Natural killer cell treated with Interleukin-12 subunit alpha and Interleukin-12 subunit beta and Interleukin-15 and Interleukin-18, amount 100 ng/mL, for 72 hours (primary cell): ENCODE measurements at places on chromosomes 1 and 21.

- no peak for DNase-seq
- H3K4me3 ChIP-seq, result no peak overlapping the region
- no peaks in the 10 kb centered on the region for H3K4me1 ChIP-seq
- no peak overlapping the region for H3K27ac ChIP-seq
- H3K27me3 ChIP-seq, result peaks cover 18% of the 10 kb centered on the region
- no peaks in the 10 kb centered on the region for H3K36me3 ChIP-seq
Measured at GRCh38 chr21:41692185-41692565, 74.7 kb downstream of the RIPK4 start.

GRCh38 chr1:110170766-110171733 is 20.8 kb downstream of the SLC6A17 start:
- H3K36me3 ChIP-seq, result no peaks in the 10 kb centered on the region
- DNase-seq, result no peak
- peaks cover 9% of the 10 kb centered on the region for H3K27me3 ChIP-seq
- H3K27ac ChIP-seq, result no peak overlapping the region

DNA sequence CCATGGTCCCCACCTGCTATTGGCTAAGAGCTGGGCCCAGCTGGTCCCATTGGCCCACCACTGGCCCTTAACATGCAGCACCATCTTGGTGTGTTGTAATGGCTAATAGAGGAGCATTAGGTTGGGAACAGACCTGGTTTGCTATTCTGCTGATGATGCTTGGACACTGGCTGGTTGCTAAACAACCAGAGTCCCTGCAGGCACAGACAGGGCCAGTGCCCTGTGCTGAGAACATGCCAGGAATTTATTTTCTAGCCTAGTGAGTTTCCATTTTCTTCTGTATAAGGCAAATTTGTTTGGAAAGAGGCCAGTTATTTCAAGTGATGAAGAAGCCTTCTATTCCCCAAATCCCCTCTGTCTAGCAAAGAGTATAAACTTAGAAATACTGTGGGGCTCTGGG is 42.9 kb upstream of the TDRD10 start:
- H3K4me3 ChIP-seq, result no peak overlapping the region
- H3K36me3 ChIP-seq, result no peaks in the 10 kb centered on the region
- H3K27me3 ChIP-seq, result peaks cover 14% of the 10 kb centered on the region
- peaks cover 35% of the 10 kb centered on the region for H3K4me1 ChIP-seq

- H3K27me3 ChIP-seq, result no peaks in the 10 kb centered on the region
- no peak for DNase-seq
- no peak overlapping the region for H3K27ac ChIP-seq
- no peaks in the 10 kb centered on the region for H3K36me3 ChIP-seq
Measured at GRCh38 chr1:186717286-186717685, 37.1 kb upstream of the PTGS2 start.

DNA sequence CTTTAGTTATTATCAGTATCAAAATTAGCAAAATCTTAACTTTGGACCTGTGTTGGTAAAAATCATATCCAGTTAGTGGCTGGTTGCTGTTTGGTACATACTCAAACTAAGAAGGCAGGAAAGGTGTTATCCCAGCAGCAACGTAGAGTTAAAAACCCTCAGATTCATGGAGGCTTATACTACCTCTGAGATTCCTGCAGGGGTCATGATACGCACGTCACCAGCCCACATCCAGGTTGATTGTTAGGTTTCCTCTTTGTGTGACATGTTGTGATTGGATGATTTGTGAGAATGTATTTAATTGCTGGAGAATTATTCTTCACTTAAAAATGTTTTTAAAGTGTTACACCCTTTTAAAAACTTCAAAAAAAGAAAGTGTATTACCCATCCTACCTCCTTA is 423.3 kb upstream of the ADGRL2 start:
- H3K4me3 ChIP-seq, result no peak overlapping the region
- no peak overlapping the region for H3K27ac ChIP-seq
- no peaks in the 10 kb centered on the region for H3K36me3 ChIP-seq
- DNase-seq, result no peak

DNA sequence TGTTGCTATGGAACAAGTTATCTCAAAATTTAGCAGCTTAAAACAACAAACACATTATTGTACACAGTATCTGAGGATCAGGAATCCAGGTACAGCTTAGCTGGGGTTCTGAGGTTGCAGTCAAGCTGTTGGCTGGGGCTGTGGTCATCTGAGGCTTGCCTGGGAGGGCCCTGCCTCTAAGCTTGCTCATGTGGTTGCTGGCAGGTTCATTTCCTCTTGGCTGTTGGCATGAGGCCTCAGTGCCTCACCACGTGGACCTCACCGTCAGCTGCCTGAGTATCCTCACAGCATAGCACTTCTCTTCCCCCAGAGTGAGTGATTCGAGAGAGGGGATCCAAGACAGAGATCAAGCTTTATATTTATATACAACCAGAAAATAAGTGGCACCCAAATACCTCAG is 18.6 kb downstream of the NTPCR start:
- H3K27me3 ChIP-seq, result no peaks in the 10 kb centered on the region
- H3K4me1 ChIP-seq, result peaks cover 9% of the 10 kb centered on the region
- DNase-seq, result no peak
- no peak overlapping the region for H3K4me3 ChIP-seq
- peaks cover 24% of the 10 kb centered on the region for H3K36me3 ChIP-seq

DNA sequence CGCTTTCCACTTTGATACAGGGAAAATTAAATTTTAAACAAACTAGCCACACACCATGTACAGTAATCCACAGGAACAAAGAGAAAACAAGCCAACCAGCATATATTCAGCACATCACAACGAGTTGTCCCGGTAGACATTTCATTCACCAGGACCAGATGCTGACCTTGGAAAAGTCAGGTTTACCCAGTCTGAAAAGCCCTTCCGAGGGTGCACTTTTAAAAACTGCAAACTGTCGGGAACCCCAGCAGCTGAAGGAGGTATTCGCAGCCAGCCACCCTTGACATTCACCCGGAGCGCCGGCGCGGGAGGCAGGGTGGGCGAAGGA is 1.2 kb downstream of the MCOLN3 start:
- peaks cover 62% of the 10 kb centered on the region for H3K27me3 ChIP-seq
- no peak overlapping the region for H3K27ac ChIP-seq
- no peaks in the 10 kb centered on the region for H3K36me3 ChIP-seq
- DNase-seq, result no peak

DNA sequence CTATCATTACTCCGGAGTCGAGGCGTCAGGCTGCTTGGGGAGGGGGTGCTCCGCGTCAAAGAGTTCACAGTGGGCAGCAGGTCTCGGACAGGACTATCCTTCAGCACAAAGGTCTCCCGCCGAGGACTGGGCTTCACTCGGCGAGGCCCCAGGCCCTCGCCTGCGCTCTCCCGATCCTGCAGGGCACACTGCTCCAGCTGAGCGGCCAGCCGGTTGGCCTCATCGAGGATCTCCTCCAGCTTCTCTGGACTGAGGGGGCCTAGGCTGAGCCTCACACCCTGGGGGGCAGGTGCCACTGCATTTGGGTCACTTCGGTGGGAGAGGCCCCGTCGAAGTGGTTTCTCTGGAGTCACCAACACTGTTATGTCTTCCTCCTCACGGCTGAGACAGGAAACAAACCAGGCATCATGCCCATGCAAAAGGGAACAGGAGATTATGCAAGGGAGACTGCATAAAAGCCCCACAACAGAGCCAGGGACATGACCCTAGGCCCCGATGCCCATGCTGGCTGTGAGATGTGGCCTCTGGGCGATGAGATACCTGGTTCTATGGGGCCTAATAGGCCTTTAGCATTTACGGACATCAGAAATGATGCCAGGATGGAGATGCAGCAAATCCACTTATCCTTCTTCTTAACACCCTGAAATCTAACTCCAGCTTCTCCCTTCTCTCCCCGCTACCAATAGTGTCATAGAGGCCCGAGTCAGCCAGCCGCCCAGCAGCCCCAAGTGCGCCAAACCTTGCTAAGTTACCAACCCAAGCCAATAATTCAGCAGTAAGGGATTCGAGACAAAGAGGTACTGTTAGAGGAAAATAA is 1.1 kb downstream of the PSRC1 start:
- no peak for DNase-seq
- no peaks in the 10 kb centered on the region for H3K36me3 ChIP-seq
- H3K4me1 ChIP-seq, result peaks cover 18% of the 10 kb centered on the region

- no peak overlapping the region for H3K4me3 ChIP-seq
- no peak for DNase-seq
- no peaks in the 10 kb centered on the region for H3K36me3 ChIP-seq
- no peaks in the 10 kb centered on the region for H3K4me1 ChIP-seq
Measured at GRCh38 chr1:75861831-75862230, 65.1 kb downstream of the MSH4 start.

DNA sequence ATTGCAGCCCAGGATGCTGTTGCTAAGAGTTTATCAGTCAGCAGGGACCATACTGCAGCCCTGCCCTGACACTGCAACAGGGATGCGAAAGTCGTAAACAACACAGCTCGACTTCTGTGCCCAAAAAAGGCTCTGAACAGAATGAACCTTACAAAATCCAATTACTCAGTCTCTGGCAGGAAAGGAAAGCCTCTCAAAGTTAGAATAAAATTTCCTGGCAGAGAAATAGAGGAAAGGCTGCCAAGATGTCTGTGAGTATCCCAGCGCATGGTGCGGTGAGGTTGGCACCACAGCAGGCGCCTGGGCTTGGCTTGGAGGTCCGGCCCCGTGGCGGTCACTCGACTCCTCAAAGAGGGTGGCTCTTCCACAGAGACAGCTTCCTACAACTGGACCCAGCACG is 185.8 kb downstream of the PCP4 start:
- no peak overlapping the region for H3K27ac ChIP-seq
- no peaks in the 10 kb centered on the region for H3K27me3 ChIP-seq
- no peak for DNase-seq
- H3K4me1 ChIP-seq, result no peaks in the 10 kb centered on the region
- no peaks in the 10 kb centered on the region for H3K36me3 ChIP-seq
- no peak overlapping the region for H3K4me3 ChIP-seq

DNA sequence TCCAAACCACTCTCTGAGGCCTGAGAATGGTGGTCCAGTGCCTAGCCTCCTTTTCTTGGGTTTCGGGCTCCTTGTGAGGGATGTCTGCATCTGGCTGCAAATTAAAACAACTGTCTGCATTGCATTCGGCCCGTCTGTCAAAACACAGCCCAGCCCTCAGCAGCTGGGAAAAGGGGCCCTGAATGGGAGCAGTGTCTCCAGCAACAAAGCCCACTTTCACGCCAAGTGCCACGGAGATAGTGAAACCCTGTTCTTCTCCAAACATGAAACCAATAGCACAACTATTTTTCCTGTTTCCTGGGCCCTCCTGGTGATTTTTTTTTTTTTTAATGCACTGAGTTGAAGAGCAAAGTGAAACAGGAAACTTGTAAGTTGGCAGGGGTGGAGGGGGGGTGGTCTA is 138.4 kb downstream of the PLXNA2 start:
- no peak overlapping the region for H3K4me3 ChIP-seq
- H3K4me1 ChIP-seq, result no peaks in the 10 kb centered on the region
- DNase-seq, result no peak
- H3K27ac ChIP-seq, result no peak overlapping the region
- H3K27me3 ChIP-seq, result no peaks in the 10 kb centered on the region
- H3K36me3 ChIP-seq, result no peaks in the 10 kb centered on the region

DNA sequence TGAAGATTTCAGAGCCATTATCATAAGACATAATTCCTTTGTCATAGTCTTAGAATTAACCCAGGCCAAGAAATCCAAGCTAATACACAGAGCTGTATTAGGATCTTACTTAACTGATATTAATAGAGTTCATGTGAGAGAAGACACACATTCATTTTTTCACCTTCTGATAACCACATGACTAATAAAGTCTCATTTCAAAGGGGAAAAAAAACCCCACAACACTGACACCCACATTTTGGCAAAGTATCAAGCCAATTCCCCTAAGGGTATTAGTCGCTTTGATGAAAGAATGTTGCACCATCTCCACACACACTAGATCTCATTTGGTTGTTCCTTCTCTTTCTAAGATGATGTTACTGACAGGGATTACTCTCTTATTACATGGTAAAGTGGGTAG is 344.4 kb upstream of the ESRRG start:
- no peaks in the 10 kb centered on the region for H3K4me1 ChIP-seq
- H3K36me3 ChIP-seq, result no peaks in the 10 kb centered on the region
- DNase-seq, result no peak
- no peak overlapping the region for H3K4me3 ChIP-seq

DNA sequence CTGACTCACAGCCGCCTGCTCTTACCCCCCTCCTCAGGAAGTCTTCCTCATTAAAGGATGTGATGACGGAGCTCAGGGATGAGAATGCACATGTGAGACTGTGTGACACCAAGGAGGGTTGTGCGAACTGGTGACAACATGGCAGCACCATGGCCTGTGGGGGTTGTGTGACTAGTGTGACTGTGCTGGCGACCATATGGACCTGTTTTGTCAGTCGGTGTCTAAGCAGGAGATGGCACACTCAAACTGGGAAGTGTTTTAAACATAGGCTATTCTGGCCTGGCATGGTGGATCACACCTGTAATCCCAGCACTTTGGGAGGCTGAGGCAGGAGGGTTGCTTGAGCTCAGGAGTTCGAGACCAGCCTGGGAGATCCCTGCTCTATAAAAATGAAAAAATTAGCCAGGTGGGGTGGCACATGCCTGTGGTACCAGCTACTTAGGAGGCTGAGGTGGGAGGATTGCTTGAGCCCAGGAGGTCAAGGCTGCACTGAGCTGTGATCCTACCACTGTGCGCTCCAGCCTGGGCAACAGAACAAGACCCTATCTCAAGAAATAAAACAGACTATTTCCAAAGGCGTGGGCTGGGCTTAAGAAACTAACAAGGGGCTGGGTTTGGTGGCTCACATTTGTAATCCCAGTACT is 7.4 kb downstream of the TRNP1 start:
- H3K27me3 ChIP-seq, result peaks cover 15% of the 10 kb centered on the region
- H3K4me1 ChIP-seq, result peaks cover 7% of the 10 kb centered on the region
- H3K4me3 ChIP-seq, result no peak overlapping the region
- no peak for DNase-seq
- no peak overlapping the region for H3K27ac ChIP-seq
- no peaks in the 10 kb centered on the region for H3K36me3 ChIP-seq
